Activated CD8-positive, alpha-beta memory T cell treated with anti-CD3 and anti-CD28 coated beads for 1 hour (primary cell): ENCODE measurements at places on chromosomes 3 and 15.
A peak's percentile ranks its signal among the peaks of the same experiment; 100 is the strongest.

GRCh38 chr3:85939074-85939482 is 980.3 kb downstream of the CADM2 start:
- DNase-seq = no peak

DNA sequence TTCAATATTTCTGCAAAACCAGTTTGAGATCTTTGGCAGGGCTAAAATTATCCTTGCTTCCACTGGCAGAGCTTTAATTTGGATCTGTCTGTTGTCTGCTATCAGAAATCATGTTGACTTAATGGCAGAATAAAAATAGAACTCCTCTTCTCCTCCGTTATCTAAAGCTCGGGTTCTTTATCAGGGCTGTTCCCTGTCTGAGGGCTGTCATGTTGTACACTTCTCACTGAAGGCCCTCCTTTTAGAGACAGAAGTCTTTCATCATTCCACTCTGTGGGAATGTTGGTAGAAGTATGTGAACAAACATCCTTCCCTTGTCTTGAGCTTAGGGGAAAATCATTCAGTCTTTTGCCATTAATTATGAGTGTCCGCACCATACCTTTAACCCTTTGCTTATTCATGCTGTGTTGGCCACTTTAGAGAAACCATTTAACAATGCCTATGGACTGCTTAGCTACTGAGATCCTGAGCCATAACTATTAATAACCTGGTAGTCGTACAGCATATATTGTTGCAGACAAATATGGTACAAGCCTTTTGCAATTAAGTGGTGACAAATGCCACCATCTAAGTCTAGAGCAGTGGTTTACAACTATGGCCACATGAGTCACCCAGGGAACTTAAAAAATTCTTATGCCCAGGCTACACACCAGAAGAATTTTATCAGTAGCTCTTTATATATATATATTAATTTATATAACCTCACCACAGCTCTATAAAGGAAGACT is 226.0 kb upstream of the TPM1 start:
- no peak for DNase-seq

GRCh38 chr3:9932843-9933560 is 632 bp upstream of the CRELD1 start:
- peak; percentile 59 for DNase-seq

- peak; percentile 9 for DNase-seq
These were observed 109.6 kb upstream of the UMPS start for GRCh38 chr3:124620600-124621063.

GRCh38 chr3:44242721-44243120 is 1.0 kb downstream of the TOPAZ1 start:
- DNase-seq = no peak

DNA sequence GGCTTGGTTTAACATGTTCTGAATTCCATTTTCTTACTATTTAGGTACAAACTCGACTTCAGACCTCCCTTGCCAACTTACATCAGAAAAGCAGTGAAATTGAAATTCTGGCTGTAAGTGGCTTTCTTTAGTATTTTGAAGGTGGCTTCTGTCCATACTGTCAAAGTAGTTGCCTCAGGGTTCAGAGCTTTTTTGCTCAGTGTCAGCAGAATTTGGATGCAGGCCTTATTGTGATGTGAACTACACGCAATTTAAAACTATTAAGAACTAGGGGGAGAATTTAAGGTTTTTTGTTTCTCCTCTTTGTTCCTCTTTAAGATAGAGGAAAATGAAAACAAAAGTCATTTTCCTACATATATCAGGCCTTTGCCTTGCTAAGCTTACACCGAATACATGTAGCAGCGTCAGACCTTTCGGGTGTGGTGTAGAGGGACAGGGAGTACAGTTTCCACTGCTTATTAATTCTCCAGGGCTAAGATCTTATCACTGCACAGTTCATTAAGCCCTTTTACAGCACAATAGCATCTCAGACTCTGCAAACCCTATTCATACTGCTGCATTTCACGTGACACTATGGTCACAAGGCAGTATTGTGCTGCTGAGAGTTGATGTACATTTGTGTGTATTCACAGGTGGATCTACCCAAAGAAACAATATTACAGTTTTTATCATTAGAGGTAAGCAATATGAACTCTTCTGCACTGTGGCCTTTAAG is 6.7 kb downstream of the SRP14 start:
- no peak for DNase-seq

DNA sequence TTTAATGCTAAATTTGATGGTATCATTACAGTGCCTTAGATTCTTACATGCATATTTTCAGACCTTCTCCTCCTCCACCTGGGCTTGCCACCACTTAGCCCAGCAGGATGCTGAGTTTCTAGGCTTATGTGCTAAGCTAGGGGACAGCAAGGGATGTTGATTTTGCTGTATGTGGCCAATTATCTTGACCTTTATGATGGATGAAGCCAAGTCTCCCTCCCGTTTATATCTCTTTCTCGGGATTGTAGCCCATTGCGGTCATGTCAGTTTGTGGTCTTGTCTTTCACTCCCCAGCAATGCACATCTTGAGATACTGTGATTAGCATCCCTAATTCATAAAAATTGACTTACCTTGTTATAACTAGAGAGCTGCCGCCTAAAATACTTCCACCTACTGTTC is 278.7 kb upstream of the SOX2 start:
- DNase-seq = no peak

DNA sequence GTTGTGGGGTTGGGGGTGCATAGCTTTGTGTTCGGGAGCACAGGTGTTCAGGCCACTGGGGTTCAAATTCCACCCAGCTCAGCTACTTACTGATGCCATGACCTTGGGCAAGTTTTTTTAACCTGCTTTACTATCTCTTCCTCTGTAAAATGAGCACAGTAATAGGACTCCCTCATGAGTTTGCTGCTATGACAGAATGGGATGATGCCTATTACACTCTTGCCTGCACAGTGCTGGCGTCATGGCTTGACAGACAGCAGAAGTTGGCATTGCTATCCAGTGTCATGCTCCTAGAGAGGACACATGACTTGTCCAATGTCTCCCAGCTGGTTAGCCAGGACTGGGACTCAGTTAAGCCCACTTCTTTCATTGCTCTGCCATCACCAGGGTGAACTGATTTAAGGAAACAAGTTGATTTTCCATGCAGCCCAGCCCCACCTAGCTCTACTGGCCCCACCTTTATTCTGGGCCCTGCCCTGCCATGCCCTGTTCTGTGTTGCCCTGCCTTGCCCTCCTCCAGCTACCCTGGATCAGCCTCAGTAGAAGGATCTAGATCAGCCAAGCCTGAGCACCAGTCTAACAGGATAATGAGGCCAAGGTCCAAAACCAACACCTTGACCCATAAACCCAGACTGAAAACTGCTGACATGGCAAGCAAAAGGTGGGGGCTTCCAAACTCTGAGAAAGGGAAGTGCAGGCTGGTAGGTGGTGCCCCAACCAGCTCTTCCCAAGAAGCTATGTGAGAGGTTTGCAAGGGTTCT is 155.8 kb upstream of the ATP11B start:
- DNase-seq = no peak

GRCh38 chr15:70098461-70099166 is 897 bp upstream of the TLE3 start:
- peak; percentile 14 for DNase-seq

DNA sequence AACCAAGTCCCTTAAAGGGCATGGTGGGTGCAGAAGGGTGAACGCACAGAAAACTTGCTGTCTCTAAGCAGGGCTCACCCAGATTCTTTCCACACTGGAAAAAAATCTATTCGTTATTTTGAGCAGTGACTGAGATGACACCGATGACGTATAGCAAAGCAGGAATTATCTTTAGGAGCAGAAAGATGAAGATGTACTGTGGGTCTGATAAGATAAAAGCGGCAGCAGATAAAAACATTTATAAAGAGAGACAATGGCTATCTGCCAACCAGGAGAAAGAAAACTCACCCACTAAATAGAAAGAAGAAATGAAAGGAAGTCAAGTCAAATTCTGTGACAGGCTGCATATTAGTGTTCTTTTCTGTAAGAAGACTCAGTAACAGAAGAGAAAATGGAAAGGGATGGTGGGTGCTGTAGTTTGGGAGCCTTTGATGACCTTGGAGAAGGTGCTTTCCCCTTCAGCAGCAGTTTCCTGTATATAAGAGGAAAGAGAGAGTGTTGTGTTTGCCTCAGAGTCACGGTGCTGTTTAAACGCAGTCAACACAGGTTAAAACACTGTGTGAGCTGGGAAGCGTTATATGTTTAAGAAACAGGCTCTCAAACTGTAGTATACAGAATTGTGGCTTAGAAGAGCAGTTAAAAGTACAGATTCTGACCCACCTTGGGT is 111.6 kb downstream of the AQP9 start:
- DNase-seq = no peak

GRCh38 chr15:76310475-76311099 is 682 bp downstream of the ETFA start:
- DNase-seq = no peak

- DNase-seq = no peak
These were observed 62.5 kb downstream of the IL20RB start for GRCh38 chr3:137020315-137020714.

GRCh38 chr3:11716573-11717290 is 73.0 kb upstream of the VGLL4 start:
- no peak for DNase-seq

GRCh38 chr15:58585693-58586443 is 154.1 kb downstream of the LIPC start:
- DNase-seq = no peak

GRCh38 chr15:48149858-48150257 is 28.2 kb downstream of the MYEF2 start:
- no peak for DNase-seq

DNA sequence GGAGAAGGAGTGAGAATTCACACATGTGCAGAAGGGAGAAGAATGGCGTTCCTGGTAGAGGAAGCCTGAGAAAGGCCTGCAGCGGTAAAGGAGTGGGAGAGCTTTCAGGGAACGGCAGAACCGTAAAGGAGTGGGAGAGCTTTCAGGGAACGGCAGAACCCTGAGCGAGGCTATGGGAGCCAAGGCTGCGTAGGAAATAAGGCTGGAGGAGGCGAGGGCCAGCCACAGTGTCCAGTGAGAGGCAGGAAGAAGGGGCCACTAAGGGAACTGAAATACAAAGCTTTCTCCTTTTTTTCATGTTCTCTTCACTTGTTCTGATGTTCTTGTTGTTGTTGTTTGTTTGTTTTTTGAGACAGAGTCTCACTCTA is 41.6 kb downstream of the GOLGA6L10 start:
- DNase-seq = no peak

- DNase-seq = no peak
These were observed 37.2 kb downstream of the SSUH2 start for GRCh38 chr3:8607234-8608040.

DNA sequence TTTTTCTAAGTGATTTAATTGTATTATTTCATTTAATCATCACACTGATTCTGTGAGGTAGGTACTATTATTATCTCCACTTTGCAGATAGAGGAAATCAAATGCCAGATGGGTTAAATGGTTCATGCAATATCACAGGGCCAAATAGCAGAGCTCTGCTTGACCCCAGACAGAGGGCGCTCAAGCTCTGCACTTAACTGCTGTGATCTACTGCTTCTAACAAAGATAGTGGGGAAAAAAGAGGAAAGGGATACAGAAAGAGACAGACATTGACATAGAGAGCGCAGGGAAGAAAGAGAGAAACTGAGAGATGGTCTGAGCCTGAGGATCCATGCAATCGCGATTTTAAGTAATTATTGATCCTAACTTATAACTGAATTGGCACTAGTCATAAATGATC is 279.1 kb upstream of the THRB start:
- no peak for DNase-seq

- DNase-seq = no peak
These were observed 345.7 kb downstream of the SV2B start for GRCh38 chr15:91445695-91446228.

DNA sequence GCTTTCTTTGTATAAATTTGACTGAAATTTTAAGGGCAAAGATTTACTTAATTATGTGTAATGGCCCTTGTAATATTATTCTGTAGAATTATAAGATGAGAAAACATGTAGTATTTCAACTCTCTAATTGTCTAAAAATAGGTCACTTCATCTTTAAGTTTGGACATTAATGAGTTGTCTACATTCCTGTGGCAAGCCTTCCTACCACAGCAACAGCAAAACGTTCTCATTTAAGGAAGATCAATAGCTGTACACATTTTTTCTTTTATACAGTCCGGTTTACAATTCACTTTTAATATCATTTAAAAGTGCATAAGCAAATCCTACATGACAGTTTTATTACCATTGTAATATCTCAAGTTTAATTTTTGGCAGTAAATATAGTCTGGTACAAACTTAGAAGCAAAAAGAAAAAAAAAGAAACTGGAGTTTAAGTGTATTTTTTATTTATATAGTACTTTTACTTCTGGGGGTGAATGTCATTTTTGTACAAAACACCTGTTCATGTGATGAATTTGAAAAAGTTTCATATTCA is 501.8 kb downstream of the ZPLD1 start:
- DNase-seq = no peak

GRCh38 chr3:129323651-129324294 is 45.1 kb downstream of the HMCES start:
- no peak for DNase-seq

- DNase-seq = no peak
These were observed 152.7 kb upstream of the TSC22D2 start for GRCh38 chr3:150255413-150255812.

DNA sequence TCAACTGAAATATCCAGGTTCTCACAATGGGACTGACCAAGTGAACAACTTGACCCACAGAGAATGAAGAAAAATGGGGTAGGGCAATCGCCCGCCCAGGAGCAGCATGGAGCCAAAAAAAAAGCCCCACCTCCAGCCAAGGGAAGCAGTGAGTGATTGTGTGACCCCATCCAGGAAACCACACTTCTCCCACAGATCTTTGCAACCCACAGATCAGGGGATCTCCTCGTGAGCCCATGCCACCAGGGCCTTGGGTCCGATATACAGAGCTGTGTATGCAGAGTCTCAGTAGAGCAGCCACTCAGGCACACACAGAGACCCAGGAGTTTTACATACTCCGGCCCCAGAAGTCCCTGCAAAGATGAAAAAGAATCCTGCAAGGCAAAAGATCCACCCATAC is 35.7 kb downstream of the PYGO1 start:
- no peak for DNase-seq

GRCh38 chr3:72461787-72462186 is 386.5 kb downstream of the SHQ1 start:
- no peak for DNase-seq

DNA sequence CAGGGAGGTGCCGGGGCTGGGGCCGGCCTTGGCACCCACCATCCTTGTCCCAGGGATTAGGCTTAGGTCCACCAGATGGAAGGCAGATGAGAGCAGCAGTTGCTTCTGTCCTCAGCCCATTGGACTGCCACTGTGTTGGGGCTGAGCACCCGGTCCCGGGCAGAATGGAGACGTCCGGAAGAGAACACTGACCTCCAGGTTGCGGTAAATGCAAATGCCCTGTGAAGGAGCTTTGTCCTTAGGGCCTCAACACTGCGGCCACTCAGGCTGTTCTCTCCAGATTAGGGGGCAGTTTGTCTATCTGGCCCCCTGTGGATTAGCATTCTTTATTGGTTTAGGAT is at the start of gene SERINC4:
Gene SERINC4, minus strand, starts transcription at position 276 of the 341 bp plus-strand sequence. Its CDS starts 234 bp downstream, at position 42.
- DNase-seq = no peak

GRCh38 chr3:10557781-10558373 is 52.5 kb upstream of the ATP2B2 start:
- no peak for DNase-seq

GRCh38 chr15:59154243-59154642 is 49.3 kb downstream of the CCNB2 start:
- DNase-seq = no peak
